Activated T-helper 2 cell treated with anti-CD3 and anti-CD28 coated beads, Interferon-gamma antibody, Interleukin-2, Interleukin-4, amounts not matched to agents 10 μg/mL and 5 μg/mL and 100 μg/mL, durations not matched to agents 14 hours and 24 hours and 36 hours (primary cell): ENCODE measurements at places on chromosomes 6 and 20.

DNA sequence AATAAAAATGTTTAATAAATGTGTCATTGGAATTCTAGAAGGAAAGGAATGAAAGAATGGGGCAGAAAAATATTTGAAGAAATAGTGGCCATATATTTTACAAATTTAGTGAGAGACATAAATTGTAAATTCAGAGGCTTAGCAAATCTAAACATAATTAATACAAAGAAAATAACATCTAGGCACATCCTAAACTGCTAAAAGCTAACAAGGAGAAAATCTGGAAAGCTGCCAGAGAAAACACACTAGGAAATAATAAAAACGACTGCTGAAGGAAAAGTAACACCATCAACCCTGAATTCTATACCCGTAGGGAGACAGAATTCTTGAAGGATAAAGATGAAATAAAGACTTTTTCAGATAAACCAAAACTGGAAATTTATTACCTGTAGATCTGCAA lies 23.8 kb downstream of the CYB5R4 start:
- no peak for DNase-seq

DNA sequence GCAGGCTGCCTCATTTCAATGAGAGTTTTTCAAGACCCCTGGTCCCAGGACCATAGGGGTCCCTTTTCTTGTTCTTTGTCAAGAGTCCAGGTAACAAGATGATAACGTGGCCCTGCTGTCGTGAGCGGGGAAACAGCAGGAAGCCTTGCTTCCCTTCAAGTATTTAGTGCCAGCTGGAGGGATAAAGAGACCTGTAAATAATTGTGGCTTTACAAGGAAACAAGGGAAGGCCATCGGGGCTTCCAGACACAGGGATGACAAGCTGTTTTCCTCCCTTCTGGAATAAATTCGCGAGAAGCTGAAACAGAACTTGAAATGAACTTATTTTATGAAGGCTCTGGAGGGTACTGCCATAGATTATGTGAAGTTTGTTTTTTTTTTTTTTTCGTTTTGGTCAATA lies 163.2 kb downstream of the SYNDIG1 start:
- DNase-seq = no peak

DNA sequence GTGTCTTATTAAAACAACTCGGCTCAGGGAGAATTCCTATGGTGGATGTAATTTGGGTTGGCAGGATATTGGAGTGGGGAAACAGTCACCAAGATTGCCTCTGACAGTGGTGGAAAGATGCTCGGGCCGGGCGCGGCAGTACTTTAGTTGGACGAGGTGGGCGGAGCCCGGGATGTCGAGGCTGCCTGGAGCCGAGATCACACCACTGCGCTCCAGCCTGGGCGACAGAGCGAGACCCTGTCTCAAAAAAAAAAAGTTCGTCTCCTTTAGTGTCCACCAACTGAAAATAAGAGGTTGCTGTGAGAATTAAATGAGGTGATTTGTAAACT lies 621 bp downstream of the NOL7 start:
- DNase-seq = peak; percentile 34

GRCh38 chr20:54076259-54076658 lies 5.9 kb upstream of the BCAS1 start:
- no peak for DNase-seq

DNA sequence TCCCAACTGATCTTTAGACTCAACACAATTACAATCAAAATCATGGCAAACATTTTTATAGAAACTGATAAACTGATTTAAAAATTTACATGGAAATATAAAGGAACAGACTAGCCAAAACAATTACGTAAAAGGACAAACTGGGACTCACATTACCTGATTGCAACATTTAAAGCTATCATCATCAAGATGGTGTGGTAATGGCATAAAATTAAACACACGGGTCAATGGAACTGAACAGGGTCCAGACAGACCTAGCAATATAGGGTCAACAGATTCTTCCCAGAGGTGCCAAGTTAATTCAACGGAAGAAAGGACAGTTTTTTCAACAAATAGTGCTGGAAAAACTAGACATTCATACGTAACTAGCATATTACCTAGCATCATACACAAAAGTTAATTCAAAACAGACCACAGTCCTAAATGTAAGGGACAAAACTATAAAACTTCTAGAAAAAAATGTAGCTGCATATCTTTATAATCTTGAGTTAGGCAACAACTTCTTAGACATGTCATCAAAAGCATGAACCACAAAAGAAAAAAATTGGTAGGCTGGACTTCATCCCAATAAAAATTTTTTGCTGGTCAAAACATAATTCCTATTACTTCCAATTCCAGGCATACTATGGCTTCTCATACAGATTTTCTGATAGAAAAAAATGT lies 147.4 kb upstream of the BEND6 start:
- DNase-seq = no peak

GRCh38 chr6:26516481-26517427 lies 16.7 kb downstream of the BTN1A1 start:
- DNase-seq = no peak

- no peak for DNase-seq
These were observed 11.5 kb upstream of the PHF3 start for GRCh38 chr6:63624091-63624490.

DNA sequence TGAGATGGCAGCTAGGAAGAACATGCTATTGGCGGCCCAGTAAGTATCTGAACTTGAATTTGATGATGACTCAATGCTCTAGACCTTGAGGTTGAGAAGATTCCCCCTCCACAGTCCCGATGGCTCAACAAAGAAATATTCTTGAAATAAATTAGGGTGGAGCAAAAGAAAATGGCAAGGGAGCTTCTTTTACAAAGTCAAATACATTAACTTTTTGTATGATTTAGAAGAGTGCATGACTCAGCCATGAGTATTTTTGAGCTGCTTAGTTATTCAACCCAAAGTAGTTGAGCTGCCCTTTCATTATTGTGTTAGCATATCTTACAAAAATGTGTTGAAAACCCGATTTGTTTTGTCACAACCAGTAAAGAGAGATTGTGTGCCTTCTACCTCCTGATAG lies 7.6 kb downstream of the TFAP2C start:
- DNase-seq = no peak

DNA sequence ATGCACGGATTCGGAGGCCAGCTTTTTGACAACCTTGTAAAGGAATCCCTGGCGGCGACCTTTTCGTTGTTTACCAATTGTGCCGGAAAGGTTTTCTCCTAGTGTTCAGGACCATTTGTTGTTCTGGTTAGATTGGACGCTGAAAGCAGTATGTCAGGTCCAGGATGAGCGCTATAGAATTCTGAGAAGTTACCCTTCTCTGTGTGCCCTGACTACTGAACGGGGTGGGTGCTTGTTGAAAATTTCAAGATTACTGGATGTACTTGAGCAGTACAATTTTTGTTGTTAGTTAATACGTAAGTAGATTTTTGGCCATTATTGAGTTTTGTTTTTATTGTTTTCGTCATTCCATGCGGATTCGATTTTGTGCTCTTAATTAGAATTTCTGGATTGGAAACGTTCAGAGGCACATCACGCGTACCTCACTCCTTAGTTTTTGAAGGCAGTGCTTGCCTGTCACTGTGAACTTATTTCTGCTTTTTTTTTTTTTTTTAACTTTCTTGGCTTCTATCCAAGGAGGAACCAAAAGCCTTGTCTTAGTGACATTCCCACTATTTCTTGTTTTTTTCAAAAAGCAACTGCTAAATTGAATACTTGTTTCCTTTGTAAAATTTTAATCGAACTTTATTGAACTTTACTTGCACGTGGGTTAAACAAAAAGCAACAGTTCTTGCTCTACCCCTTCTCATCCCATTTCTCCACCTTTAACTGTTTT lies 898 bp downstream of the XRN2 start:
- no peak for DNase-seq

- peak; percentile 76 for DNase-seq
These were observed 149.7 kb upstream of the TNFAIP3 start for GRCh38 chr6:137717074-137718073.

DNA sequence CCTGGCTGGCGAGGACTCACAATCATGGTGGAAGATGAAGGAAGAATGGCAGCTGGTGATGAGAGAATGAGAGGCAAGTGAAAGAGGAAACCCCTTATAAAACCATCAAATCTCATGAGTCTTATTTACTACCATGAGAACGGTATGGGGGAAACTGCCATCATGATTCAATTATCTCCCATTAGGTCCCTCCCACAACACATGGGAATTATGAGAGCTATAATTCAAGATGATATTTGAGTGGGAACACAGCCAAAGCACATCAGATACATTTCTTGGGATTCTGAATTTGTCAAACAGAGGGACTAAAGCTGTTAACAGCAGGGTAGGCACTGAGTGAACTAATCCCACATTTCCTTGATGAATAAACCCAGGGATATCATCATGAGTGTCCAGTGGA lies 116.2 kb upstream of the PLCB4 start:
- DNase-seq = no peak

GRCh38 chr6:147567141-147567805 lies 58.8 kb downstream of the SAMD5 start:
- DNase-seq = no peak

- DNase-seq = no peak
These were observed 12.9 kb downstream of the TTPAL start for GRCh38 chr20:44488551-44488950.

DNA sequence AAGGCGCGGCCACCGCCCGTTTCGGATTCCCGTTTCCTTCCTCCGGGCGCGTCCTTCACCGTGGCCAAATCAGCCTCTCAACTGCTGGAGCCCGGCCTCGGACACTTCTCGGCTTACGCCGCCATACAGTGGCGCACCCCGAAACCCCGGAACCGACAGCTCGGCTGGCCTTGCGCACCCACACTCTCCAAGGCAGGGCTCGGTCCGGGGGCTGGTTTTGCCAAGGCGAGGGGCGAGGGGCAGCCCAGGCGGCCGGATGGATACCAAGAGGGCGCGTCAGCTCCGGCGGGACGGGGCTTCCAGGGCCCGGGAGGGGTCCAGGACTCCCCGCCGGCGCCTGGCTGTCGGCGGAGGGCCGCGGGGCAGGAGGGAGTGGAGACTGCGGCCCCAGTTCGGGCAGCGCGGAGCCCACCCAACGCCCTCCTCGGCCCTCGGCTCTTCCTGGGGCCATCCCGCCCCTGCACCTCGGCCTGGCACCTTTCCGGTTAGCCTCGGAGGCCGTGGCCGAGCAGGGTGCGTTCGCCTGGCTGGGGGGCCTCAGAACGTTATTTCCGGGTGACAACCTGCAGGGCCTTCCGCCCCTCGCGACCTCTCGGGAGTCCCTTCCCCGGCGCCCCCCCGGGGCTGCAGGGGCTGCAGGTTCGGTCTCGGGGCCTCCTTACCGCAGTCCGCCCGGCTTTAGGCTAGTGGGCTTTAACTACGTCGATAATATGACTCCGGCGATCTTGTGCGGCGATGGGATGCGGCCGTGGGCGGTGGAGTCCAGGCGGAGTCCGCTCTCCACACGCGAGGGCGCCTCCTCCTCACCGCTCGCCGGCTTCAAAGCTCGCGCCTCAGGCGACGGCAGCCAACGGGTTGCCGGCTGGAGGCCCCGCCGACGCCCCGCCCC lies 697 bp upstream of the CEP43 start:
- peak; percentile 19 for DNase-seq

- no peak for DNase-seq
These were observed 47.3 kb downstream of the L3MBTL3 start for GRCh38 chr6:130065609-130066156.

- no peak for DNase-seq
These were observed 355.8 kb upstream of the SASH1 start for GRCh38 chr6:147986846-147987245.

DNA sequence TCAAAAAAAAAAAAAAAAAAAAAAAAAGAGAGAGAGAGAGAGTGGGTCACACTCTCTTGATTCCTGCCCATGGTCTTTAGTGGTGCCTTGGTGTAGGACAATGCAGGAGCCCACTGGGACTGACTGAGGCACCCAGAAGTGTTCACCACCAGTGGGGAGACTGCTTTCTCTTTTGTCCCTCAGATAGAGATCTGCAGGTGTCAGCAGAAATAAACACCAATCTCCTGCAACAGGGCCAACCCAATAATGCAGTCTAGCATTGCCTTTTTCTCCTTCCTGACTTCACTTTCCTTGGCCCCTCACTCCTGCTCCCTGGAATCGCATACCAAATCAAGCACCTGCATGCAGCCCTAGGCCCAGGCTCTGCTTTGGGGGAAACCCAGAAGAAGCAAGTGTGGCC lies 39.0 kb upstream of the CCDC28A start:
- DNase-seq = no peak

DNA sequence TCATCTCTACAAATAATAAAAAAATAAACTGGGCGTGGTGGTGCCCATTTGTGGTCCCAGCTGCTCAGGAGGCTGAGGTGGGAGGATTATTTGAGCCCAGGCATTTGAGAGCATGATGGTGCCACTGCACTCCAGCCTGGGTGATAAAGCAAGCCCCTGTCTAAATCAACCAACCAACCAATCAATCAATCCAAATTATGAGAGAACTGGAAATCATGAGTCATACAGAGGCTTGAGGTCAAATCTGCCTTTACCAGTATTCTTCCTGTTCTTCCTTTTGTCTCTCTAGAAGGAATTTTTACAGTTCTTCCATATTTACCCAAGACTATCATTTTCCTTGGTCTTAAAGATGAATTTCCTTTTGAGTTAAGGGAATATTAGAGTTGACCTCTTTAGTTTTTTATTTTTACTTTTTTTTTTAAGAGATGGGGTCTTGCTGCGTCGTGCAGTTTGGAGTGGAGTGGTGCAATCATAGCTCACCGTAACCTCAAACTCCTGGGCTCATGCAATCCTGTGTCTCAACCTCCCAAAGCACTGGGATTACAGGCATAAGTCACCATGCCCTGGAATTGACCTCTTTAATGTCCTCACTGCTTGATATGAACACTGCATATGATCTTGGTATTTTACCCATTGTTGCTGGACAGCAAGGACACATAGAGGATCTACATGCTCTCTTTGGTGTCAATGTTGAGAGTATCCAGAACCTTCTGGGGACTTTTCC lies 44.1 kb upstream of the TXNDC5 start:
- DNase-seq = no peak

DNA sequence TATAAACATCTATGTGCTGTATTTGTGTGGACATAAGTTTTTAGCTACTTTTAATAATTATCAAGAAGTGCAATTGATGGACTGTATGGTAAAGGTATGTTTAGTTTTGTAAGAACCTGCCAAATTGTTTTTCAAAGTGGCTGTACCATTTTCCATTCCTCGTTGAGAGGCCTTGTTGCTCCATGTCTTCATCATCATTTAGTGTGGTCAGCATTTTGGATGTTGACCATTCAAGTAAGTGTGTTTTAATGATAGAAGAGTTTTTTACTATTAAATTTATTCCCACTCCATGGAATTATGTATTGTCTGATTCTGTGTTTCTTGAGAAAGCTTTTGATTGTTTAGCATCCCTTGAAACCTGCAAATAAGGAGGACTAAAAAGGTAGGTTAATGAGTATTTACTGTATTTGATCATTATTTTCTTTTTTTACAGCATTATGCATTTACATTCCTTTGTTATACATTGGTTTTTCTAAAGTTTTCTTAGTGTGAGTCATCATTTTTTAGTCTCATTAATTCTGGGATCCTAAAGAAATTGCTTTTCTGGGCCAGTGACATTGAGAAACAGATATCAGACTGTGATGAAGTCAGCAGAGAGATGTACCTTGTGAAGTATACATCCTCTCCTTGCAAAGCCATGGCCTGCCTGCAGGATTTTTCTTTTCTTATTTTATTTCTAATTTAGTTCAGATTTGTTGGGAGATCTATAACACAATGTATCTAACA lies 312.8 kb upstream of the PTCHD4 start:
- DNase-seq = no peak

- DNase-seq = no peak
These were observed 183.4 kb downstream of the ALDH8A1 start for GRCh38 chr6:134766497-134766896.
